Stimulated activated CD4-positive, alpha-beta T cell treated with anti-CD3 and anti-CD28 coated beads, Interleukin-15, amount 100 ng/mL, for 24 hours (primary cell): ENCODE measurements at places on chromosomes 11 and 22.

GRCh38 chr22:26489447-26490036, 5.9 kb downstream of the SRRD start:
- DNase-seq = no peak

- no peak for DNase-seq
Observed at GRCh38 chr11:122744357-122744756, 88.8 kb downstream of the UBASH3B start.

- no peak for DNase-seq
Observed at GRCh38 chr22:40491990-40492631, 121.7 kb downstream of the SGSM3 start.

- DNase-seq = no peak
Observed at GRCh38 chr22:26894362-26894761, 237.0 kb downstream of the MIAT start.

GRCh38 chr11:75239531-75240290, 863 bp upstream of the TPBGL start:
- DNase-seq = no peak

DNA sequence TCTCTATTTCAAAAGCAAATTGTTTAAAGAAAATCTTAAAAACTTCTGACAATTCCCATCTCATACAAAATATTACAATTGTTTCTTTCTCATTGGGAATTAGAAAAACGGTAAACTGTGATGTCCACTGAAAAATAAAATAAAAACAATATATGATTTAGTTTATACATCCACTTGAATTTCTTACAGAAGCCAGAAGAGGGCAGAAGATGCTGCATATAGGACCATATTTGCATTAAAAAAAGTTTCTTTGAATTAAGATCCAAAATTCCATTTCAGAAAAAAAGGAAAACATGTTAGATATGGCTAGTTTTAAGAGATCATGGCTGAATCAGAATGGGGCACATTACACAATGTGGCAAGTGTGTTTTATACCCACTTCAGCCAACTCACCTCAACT, 39.3 kb upstream of the LRRC4C start:
- no peak for DNase-seq

DNA sequence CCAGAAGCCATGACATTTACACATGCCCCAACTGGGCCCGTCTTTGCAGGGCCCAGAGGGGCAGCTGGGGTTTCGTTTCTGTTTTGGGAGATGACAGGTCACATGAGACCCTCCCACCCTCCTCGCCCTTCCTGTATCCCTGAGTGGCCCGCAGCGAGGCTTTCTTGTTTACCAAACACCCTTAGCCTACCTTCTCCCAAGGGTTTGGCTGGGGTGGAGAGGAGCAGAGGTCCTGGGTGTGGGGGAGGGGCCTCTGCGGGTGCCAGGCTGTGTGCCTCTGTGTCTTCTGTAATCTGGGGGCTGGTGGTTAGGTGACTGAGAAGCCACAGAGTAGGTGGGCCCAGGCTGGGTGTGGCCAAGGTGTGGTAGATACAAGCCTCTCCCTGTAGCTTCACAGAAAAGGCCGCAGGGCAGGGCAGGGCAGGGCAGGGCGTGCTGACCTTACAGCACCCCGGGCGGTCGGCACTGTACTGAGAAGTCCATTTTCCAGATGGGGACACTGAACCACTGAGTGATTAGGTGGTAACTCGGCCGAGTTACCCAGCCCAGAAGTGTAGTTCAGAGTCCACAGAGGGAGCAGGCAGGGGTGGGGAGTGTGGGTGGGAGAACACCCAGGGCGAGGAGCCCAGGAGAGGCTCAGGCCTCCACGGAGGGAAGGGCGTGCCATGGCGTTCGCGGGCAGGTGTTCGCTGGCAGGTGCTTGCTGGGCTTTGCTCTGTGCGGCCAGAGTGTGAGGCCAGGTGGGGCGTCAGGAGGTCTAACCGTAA, 8.7 kb downstream of the PRR5 start:
- no peak for DNase-seq

GRCh38 chr11:110712659-110713448, 617 bp upstream of the ARHGAP20 start:
- DNase-seq = peak; percentile 7

GRCh38 chr11:28759311-28759710, 651.1 kb downstream of the METTL15 start:
- DNase-seq = no peak

- no peak for DNase-seq
Observed at GRCh38 chr11:2300936-2301630, 635 bp downstream of the C11orf21 start.
